ENCODE measurements at places on chromosomes 7 and 10.
A peak's percentile ranks its signal among the peaks of the same experiment; 100 is the strongest.

DNA sequence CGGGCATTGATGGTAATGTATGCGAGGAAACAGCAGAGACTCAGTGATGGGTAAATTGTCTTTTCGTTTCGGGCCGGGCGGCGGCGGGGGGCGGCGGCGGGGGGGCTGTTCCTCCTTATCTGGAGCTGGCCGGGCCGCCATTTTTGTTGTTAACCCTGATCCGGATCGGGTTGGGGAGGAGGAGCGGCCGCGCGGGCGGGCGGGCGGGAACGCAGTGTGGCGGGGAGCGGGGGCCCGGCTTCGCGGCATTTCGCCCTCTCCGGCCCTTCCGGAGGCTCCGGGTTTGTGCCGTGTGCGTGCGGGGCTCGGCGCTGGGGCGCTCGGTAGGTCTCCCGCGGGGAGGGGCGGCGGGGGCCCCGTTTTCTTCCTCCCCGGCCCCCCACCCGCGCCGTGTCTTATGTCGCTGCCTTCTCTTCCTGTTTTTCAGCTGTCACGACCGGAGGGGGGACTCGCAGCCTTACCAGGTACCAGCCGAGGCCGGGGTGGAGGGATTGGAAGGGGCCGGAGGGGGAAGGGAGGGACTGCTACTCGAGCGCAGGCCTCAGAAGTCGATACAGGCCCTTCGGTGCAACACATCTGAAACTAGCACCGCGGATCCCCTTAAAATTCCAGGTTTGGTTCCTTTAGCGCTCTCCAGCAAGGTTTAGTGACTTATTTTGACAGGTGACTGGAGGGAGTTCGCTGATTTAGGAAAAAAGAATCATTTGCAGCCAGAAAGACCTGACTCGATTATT lies 820 bp downstream of the WAC start:
- DNase-seq: peak; percentile 46

DNA sequence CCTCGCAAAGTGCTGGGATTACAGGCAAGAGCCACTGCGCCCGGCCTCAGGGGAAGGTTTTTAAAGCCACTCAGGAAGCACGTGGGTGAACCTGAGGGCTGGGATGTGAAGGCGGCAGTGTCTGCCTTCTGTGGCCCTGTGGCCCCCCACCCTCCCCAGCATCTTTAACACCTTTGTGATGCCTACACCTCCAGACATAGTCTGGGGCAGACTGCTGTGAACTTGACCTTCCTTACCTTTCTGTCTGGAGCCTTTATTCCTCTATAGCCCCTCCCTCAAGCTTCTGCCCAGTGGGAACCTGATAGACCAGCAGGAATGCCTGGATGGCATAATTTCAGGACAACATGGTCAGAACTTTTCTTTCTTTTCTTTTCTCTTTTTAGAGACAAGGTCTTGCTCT lies 550.2 kb downstream of the GALNT17 start:
- DNase-seq: no peak

DNA sequence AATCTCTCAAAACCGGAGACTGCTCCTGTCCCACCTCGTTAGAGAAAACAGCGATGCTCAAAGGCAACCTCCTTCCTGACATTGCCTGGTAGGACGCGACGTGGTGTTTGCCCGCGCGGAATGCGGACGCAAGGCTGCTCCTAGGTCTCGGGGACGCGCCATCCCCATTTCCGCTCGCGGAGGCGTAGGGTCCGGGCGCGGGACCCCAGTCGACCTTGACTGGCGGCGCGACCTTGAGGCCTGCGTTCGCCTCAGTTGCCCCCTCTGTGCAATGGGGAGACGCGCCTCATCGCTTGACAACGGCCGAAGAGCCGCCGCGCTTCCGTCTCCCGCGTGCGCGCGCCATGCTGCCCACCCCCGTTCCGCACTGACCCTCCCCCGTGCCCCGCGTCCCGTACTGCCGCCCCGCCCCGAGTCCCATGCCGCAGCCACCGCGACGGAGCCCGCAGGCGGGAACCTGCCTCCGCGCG lies 412 bp upstream of the PPIA start:
- DNase-seq: peak; percentile 63

DNA sequence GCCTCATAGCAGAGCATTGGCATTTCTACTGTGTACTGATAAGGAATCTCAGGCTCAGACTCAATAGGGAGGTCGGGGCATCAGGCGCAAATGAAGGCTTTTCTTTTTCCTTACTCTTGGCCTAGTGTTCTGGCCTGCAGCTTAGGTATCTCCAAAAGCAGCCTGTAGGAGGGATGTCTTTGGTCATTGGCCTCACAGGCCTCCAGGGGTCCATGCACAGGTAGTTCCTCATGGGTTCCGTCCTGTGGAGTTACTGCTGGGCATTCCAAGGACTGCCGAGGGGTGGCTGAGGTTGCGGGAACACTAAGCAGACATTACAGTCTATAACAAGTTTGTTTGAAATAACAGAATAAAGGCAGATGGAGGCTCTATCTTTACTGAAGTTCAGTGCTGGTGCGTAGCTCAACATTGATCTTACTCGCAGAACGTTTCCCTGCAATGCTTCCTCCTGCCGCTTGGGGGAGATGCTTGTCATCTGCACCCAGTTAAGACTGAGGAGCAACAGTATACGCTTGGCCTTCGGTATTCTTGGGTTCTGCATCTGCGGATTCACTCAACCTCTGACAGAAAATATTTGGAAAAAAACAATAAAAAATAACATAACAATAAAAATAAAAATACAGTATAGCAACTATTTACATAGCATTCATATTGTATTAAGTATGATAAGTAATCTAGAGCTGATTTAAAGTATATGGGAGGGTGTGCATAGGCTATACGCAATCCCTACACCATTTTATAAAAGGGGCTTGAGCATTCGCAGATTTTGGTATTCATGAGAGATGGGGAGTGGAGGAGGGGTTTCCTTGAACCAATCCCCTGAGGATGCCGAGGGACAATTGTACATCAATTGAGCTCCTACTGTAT lies 58.9 kb downstream of the SH2D4B start:
- peak; percentile 14 for DNase-seq

- DNase-seq: no peak
These were observed 10.1 kb downstream of the TBC1D12 start for GRCh38 chr10:94412449-94412848.

DNA sequence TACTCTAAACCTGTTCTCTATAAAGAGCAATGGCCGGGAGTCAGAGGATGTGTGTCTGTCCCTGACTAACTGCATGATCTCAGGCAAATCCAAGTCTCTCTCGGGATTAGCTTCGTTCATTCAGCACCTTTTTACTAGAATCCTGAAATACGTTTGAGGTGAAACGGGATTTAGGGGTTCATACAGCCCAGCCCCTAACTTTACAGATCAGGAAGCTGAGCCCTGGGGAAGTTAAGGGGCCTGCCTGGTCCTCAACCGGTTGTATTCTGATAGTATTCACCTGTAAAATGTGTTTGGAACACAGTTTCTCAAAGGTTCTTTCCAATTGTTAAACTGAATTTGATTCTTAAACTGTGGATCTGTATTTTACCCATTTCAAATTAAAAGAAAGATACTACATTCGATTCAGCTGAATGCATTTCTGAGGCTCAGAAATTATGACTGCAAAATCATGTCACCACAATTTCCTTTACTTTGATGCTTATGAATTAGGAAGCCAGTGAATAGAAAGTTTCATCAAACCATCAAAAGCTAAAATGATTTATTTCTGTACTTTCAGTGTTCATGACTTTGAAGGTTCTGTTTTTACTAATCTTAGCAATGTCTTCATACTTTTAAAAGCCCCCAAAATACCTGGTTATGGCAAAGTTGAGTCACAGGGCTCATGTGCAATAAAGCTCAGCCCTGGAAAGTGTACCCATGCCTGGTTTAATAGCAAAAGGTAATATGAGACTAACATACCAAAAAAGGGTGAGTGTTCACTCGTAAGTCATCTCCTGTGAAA lies 28.9 kb upstream of the EZH2 start:
- DNase-seq: peak; percentile 52

DNA sequence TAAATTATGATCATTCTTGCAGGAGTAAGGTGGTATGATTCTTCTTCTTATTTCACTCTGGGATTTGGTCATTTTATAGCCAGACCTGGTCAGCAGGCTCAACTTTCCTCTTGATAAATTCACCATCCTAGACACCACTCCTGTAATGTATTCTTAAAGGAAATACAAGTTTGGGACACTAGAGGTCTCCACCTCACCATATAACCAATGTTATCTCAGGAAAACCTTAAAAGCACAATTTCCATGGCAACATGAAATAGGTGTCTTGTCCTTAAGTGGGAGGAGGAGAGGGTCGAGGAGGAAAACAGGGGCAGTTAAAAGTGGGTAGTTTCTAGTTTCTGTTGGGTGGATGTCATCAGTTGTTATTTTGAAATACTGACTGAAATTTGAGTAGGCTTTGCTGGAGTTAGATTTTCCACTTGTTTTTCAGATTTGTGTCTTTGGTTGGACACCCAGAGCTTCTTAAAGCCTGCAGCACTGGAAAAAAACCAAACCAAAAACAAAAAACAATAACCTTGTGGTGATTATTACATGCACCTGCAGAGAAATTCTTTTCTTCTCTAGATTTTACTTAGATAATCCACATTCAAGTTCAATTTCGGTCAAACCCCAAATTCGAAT lies 163.1 kb downstream of the PRKCQ start:
- no peak for DNase-seq

DNA sequence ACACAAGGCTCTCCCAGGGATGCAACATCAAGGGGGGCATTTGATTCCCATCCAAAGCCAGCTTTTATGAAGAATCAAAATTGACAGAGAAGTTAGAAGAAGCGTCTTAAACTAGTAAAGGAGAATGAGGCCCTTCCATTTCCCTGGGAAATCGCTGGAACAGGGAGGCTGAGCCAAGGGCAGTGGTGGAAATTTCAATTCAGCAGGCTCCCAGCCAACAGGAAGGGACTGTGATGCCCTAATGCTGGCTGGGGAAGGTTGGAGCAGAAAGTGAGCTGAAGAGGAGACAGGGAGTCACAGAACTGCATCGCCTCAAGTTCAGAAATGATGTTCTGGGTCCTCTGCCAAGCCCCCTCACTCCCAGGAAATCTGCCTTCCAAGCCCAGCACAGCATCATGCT lies 517.3 kb downstream of the GRID1 start:
- no peak for DNase-seq

DNA sequence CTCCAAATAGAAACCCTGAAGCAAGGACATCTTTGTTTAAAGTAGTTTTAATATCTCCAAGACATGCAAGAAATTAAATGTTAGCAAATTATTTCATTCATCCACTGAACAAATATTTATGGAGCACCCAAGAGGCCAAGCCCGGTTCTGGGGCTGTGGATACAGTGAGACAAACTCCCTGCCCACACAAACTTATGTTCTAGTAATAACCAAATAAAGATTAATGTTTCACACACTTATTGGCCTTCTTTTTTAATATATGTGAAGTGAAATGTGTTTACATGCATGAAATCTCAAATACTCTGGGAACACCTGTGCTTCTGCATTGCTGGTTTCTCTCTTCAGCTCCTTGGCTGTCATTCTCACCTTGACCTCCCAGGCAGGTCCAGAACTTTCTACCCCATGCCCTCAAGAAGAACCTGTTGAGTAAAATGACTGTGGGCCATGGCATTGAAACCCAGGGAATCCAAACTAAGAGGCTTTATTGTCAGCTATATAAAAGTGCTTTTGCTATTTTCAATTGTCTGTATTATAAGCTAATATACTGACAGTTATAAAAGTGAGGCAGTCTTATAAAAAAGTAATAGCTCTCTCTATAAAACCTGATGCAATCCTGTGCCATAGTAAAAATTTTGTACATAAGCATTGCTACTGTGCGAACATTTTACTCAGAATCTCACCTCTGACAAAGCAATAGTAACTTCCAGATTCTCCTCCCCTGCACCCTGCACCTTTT lies 43.7 kb downstream of the SVIL start:
- DNase-seq: no peak

DNA sequence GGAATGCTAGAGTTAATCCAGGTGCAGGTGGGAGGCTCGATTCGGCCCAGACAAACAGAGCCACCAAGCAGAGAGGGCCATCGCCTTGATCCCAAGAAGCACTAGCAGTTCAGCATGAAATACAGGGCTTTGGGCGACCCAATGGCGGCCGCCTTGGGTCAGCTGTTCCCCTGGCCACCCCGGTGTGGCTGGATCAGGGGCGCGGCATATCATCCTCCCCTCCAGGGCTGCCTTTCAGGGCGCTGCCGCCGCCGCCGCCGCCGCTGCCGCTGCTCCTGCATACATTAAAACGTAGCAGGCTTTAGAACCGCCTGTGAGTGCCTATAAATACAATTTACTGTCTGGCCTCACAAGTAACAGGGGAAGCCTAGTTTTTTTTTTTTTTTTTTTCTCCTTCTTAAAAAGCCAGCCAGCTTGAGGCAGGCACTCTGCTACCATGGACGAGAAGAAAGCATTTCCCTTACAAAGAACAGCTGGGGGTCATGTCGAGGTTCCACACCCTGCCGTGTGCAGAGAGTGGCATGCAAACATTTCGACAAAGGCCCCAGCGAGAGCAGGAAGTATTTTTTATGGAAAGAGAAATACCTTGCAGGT lies 57.7 kb upstream of the EFCAB10 start:
- DNase-seq: no peak

DNA sequence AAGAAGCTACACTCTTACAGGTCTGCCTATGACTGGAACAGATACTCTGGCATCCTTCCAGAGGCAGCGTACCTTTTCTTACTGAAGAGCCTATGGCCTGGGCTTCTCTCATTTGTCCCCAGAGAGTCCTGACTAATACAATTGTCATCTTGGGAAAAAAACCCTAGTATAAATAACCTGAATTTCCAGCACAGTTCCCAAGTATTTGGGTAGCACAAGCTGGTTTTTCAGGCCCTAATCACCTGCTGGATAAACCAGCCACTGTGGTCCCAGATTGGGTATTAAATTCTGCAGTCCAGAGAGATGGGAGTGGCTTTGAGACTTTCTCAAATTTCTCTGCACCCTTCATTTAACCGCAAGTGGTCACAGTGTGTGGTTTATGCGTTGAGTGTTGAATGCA lies 186.8 kb upstream of the NEBL start:
- no peak for DNase-seq

DNA sequence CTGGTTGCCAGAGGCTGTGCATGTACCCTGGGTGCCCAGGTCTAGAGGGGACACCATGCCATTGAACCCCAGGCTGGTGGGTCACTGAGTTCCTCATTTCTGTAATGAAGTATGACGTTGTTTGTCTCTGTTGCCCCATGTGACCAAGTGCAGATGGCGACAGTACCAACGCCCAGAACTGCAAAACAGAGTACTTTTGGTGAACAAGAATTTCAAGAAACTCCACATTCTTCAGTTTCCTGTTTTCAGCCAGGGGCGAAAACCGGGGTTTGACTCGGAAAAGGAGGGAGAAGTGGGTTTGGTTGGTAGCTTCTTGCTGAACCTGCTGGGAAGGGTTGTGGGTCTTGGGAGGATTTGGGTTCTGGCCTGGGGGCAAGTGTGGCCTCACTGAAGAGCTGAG lies 18.2 kb downstream of the CYP17A1 start:
- DNase-seq: no peak

- no peak for DNase-seq
These were observed 128.0 kb upstream of the MBL2 start for GRCh38 chr10:52900593-52900992.
